ENCODE measurements at places on chromosomes 3 and 15.

DNA sequence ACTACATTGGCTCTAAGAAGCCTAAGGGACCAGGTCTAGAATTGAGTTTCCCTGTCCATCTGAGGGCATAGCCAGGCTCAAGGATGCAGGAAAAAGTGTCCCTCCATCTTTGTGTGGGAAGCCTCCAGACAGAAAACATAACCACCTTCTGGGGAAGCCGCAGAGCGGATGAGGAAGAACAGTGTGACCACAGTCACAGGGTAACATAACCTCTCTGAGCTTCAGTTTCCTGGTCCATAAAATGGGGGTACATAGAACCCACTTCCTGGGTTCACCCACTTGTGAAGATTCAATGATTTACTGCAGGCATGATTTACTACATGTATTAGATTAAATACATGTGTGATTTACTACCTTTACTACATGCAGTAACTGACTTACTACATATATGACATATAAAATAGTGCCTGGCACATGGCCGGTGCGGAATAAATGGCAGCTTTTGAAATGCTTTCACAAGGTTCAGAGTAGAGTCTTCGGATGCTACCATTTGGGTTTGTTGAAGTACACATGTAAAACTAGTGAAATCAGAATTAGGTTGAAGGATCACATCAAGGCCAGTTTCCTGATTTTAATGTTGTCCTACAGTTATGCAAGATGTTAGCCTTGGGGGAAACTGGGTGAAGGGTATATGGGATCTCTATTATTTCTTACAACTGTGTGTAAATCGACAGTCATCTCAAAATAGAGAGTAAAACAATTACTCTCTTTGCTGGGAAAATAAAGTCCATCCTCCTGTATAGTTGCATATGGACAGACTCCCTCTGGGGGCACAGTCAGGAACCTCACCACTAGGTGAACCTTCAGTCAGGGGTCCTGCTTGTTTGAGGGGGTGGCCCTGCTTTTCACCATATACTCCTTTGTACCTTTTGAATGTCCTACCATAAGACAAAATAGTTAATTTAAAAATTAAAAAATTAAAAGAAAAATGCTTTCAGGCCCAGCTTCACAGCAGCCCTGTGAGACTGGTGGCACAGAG is 86.0 kb downstream of the SEMA5B start:
- DNase-seq, result no peak

GRCh38 chr3:131421957-131422498 is 40.5 kb downstream of the NUDT16 start:
- no peak for DNase-seq

DNA sequence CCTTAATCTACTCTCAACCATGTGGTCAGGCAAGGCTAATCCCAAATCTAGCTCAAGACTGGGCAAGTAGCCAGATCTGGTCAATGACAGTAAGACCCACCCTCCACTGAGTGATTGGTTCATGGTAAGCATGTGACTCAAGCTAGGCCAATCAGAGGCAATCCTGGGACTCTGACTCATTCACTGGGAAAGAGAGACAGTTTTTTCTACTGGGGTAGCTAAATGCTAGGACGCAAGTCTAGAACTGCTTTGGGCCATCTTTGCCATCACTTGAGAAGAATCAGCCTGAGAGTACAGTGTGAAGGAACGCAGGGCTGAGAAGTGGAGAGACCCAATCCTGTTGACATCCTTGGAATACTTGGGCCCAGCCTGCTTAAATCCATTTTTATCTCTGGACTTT is 9.4 kb upstream of the RAD18 start:
- no peak for DNase-seq

DNA sequence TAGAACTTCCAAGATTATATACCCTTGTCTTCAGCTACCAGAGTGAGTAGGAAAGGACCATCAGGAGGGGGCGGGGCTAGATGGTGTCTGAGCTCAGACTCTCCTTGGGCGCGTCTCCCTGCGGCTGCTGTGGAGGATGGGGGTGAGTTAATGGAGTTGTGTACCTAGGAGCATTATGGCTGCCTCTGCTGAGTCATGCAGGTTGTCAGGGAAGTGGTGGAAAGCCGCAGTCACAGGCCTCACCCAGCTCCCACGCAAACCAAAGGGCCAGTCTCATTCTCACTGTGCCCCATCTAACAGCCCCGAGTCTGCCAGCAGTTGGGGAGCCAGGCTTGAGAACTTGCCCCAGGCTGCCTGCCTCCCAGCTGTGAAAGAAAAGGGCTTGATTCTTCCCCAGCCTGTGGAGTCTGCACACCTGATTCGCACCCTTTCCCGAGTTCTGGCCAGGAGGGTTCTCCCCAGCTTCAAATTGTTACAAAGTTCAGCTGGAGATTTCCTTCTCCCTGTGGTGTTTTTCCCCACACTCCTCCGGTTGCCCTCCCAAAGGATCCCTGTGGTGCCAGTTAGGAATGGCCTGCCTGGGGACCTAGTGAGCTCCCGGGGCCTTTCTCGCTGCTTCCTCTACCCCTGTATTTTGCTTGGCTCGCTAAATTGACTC is 143.3 kb downstream of the HCN4 start:
- no peak for DNase-seq

- no peak for DNase-seq
Measured at GRCh38 chr3:13259831-13260230, 160.3 kb downstream of the NUP210 start.

DNA sequence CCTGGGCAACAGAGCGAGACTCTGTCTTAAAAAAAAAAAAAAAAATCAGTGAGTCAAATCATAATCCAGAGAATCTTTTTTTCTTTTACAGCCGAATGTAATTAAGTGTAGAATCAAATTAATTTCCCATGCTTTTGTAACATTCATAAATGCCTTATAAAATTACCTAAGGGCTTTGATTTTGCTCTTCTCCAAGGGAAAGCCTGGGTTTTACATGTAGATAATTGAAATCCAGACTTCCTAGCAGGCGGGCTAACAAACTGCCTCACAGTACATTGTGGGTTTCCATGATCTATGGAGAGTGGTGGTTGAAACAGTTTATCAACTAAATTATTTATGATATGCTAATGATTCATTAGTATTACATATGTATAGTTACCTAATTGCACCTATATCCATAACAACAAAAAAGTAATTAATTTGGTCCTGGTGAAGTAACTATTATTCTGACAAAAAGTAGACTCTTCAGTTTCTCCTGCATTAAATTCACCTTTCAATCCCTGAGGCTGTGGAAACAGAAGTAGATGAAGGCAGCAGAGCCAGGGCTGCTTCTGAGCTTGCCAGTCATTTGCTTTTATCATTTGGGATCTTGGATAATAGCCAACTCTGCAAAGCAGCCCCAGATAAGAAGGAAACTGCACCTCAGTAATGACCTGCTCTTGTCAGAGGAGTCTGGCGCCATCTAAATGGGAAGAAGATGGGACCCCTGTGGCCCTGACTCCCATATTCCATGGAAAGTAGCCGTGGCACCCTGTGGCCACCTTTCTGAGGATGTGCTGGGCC is 9.5 kb downstream of the CCR9 start:
- no peak for DNase-seq

DNA sequence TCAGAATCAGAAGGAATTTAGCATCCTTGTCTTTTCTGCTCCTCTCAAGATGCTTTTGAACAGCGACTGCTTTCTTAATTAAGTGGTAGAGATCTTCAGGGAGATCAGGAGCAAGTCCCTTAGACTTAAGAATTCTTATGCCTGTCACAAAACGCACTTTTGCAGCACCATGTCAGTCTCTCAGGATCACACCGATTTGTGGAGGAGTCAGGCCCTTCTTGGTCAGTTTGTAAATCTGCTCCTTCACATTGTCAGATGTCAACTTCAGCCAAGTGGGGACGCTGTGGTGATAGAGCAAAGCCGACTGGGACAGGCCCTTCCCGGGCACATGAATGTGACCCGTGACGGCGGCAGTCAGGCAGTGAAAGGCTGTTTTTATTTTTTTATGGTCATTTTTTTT is 35.7 kb upstream of the MYZAP start:
- no peak for DNase-seq

GRCh38 chr3:171563298-171563697 is 103.1 kb upstream of the TNIK start:
- no peak for DNase-seq

DNA sequence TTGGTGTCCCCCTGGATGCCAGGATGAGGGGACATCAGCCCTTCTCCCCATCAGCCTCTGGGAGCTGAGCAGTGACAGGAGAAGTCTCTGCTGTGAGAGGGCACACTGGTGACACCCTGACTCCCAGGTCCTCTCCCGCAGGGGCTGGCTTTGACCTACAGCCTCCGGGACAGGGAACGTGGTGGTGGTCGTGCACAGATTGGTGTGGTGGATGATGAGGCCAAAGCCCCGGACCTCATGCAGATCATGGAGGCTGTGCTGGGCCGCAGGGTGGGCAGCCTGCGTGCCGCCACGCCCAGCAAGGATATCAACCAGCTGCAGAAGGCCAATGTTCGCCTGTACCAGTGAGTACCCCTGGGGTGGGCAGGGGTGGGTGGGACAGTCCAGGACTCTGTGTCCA is 6.8 kb downstream of the VILL start:
- no peak for DNase-seq

GRCh38 chr15:59105854-59106253 is 908 bp downstream of the CCNB2 start:
- DNase-seq, result no peak

DNA sequence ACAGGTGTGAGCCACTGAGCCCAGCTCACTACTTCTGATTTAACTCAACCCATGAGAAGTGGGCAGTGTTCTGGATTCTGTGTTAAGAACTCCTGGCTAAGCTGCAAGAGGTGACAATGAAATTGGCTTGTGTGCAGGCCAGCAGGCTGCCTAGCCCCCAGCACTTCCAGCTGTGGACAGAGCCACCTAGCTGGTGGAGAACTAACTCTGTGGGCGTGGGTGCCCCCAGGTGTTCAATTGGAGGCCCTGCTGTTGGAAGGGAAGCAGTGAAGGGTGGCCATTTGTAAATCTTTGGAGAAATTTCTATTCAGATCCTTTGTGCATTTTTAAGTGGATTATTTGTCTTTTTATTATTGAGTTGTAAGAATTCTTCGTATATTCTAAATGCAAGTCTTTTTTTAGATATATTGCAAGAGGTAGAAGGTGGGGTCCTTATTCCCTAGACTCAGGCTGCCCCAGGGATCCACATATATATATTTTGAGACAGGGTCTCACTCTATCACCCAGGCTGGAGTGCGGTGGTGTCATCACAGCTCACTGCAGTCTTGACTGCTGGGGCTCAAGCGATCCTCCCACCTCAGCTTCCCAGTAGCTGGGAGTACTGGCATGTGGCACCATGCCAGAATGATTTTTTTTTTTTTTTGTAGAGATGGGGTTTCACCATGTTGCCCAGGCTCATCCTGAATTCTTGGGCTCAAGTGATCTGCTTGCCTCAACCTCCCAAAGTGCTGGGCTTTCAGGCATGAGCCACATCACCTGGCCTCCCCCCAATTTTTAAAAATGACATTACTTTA is 7.2 kb upstream of the SCAMP5 start:
- DNase-seq, result no peak

DNA sequence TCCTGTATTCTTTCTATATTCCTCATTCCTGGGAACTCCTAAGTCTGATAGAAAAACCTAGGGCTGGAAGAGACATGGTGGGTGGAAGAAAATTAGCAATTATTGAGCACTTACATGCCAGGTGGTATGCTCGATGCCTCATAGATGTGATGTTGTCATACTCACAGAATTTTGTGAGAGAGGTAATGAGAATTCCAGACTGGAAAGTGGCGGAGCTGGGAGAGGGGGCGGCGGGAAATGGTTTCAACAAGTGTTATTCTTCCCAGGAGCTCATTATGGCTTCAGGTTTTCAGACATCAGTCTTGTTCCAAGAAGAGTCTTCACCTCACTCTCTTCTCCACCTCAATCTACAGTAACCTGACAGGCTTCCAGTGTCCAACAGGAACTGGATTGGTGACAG is 16.2 kb downstream of the TIMP4 start:
- DNase-seq, result no peak

DNA sequence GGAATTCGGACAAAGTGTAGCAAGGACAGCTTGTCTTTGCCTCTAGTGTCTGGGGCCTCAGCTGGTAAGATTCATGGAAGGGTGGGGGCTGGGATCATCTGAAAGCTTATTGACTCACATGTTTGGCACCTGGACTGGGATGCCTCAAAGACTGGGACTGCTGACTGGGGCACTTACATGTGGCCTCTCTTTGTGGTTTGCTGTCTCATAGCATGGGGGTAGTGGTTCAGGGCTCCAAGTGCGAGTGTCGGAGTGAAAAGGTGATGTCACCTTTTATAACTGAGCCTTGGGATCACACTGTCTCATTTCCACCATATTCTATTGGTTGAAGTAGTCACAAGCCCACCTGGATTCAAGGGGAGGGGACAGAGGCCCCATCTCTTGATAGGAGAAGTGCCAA is 6.8 kb downstream of the MFSD1 start:
- no peak for DNase-seq

DNA sequence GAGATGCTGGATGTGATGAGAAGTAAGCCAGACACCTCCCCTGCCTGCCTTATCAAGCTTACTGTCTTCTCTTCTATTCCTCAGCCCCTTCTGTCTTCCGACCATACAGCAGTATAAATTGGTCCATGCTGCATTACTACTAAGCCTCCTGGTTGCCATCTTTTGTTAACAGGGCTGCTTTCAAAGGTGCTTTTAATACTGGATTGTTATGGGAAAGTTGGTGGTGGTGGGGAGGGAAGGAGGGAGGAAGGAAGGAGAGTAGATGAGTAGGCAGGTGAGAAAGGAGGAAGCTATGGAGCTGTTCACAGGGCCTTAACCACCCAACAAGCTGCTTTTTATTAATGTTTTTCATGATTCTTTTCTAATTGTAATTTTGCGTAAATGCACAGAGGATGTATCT is 114.9 kb downstream of the SLC25A26 start:
- no peak for DNase-seq

- no peak for DNase-seq
Measured at GRCh38 chr3:46923559-46924350, 46.2 kb downstream of the PTH1R start.

DNA sequence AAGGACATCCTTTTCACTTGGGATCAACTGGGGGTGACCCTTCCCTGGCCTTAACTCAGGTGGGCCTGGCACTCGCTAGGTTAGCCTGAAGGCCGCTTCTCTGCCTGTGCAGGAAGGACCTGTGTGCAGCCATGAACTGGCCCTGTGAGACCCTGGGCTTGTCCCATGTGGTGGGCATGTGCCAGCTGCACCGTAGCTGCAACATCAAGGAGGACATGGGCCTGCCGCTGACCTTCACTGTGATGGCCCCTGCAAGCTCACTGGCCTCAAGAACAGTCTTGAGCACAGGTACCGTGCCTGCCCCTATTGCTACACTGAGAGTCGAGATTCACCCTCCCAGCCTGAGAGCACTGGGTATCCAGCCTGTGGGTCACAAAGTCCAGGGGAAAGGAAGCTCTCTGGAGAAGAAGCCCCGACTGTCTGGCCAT is 43.0 kb downstream of the SAXO2 start:
- no peak for DNase-seq

DNA sequence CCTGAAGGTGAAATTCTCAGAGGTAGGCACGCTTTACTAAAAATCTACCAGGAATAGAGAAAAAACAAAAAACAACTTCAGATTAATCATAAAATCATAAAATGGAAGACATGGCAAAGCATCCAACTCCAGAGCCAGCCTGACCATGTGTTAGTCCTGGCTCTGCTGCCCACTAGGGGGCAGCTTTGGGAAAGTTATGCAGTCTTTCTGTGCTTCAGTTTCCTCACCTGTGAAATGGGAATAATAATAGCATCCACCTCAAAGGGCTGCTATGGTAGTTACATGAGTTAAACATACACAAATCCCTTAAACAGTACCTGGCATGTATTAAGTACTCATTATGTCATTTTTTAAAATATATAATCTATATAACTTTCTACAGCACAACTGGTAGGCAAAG is 52.3 kb downstream of the WNT5A start:
- DNase-seq, result no peak

Data from C1 segment of cervical spinal cord (tissue), 14 donors.